ENCODE measurements at places on chromosomes 6 and 20. TPM values are rescaled to one million over a fixed set of nuclear protein-coding genes. Genes with fewer than 3 reads are reported as not detected.
A peak's percentile ranks its signal among the peaks of the same experiment; 100 is the strongest.

HS3ST5 gene
- not detected for total RNA-seq

GRCh38 chr6:56923565-56923964 lies 31.3 kb upstream of the BEND6 start:
- DNase-seq: no peak

LAMA4 gene
- 60.6 TPM for total RNA-seq

- DNase-seq: no peak
Observed at GRCh38 chr6:52416629-52417151, 3.5 kb upstream of the EFHC1 start.

GRCh38 chr6:119768201-119768600 lies 418.6 kb upstream of the MAN1A1 start:
- DNase-seq: no peak

GRCh38 chr6:130167655-130168054 lies 55.1 kb downstream of the SAMD3 start:
- DNase-seq: no peak

- DNase-seq: no peak
Observed at GRCh38 chr6:30060606-30061091, 416 bp upstream of the POLR1H start.

MYCT1 gene
- total RNA-seq: 4.8 TPM

DNA sequence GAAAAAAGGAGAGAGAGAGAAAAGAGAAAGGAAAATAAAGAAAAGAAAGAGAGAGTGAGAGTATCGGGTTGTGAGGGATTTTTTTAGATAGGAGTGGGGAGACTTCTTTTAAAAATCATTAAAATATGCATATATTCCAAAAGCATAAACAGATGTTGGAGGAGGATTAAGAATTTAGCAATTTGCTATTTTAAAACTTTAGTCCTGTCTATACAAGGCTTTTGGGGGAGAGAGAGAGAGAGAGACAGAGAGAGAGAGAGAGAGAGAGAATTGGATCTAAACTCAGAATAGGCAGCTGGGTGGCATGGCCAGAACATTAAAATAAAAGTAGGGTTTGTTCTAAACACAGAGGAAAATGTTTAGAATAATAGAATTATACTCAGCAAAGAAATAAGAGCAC lies 72.1 kb downstream of the SOD2 start:
- DNase-seq: no peak

CEP57L1 gene
- 10.7 TPM for total RNA-seq

DNA sequence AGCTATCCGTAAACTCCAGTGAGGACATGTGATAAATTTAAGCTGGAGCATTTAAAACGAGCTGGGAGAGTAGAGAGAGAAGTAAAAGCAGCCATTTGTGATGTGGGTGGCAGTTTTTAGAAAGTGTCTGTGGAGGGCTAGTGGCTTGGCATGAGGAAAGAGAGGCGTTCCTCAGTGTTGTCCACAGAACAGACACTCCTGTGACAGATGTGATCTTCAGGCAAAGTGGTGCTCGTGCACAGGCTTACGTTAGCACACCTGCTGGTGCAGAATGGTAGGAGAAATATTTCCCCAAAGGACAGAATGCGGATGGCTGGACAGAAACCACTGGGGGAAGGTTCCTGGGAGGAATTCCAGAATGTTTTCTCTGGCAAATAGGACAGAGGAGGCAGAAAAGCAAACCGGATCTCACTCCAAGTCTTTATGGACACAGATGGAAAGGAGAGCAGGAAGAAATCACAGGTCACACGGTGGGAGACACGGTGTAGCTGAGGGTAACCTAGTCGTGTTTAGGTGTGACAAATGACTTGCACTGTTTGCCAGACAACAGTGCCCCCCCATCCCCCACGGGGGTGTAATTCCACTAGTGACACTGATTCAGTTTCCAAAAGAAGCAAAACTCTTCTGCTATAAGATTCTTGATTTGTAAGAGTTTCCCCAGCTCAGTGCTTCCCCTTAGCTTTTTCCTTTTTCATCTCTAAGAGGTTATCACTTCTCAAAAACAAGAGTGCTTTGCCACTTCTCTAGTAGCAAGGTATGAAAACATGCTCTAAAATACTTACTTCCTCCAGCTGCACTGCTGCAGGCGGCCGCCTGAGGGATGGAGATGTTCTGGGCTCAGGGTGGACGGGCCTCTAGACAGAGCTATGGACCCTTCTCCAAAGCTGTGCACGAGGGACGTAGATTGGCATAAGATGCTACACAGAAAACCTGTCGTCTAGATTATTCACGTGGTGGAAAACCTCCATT lies 293.2 kb downstream of the QKI start:
- no peak for DNase-seq

DNA sequence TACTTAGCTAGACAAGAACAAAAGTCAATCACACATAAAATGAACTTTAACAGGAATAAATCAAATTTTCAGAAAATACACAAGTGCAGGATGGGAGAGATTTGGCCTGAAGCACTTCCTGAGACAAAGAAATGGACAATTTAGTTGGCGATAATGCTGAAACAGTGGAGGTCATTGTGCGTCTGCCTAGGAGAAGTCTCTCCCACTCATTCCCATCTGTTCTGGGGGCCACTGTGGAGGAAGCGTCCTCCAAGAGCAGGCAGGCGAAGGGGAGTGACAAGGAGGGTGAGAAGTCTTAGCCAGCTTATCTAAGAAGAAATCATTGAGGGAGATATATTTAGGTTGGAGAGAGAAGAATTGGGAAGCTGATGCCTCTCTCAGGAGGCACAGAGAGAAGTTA lies 10.2 kb upstream of the TMEM242 start:
- no peak for DNase-seq

GRCh38 chr20:35360033-35360432 lies 51.7 kb downstream of the UQCC1 start:
- DNase-seq: no peak

GRCh38 chr20:64010711-64011237 lies 25.2 kb upstream of the C20orf204 start:
- no peak for DNase-seq

DNA sequence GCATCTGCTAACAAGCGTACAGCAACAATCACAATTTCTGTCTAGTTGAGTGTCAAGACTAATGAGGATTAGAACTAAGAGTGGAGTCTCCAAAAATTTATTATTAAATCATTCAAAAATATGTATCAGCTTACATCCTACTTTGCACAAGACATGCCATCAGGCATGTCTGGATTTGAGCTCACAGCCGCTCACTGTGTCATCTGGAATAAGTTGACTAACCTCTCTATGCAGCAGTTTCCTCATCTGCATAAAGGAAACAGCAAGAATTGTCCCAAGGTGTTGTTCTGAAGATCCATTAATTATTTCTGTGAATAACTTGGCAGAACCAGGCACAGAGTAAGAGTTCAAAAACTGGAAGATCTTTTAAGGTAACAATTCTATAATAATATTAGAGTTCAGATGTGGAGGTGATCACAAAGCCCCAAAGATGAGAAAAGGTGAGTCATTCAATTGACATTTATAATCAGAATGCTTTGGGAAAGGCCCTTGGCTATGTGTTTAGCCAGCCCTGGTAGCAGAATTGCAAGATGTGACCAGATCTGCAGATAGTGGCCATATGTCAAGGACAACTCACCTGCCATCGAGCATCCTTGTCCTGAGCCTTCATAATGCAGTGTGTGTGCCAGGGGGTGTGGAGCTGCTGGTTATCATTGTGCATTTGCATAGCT lies 264.0 kb downstream of the FOXA2 start:
- no peak for DNase-seq

- no peak for DNase-seq
Observed at GRCh38 chr6:113146878-113147277, 710.3 kb upstream of the MARCKS start.

DNA sequence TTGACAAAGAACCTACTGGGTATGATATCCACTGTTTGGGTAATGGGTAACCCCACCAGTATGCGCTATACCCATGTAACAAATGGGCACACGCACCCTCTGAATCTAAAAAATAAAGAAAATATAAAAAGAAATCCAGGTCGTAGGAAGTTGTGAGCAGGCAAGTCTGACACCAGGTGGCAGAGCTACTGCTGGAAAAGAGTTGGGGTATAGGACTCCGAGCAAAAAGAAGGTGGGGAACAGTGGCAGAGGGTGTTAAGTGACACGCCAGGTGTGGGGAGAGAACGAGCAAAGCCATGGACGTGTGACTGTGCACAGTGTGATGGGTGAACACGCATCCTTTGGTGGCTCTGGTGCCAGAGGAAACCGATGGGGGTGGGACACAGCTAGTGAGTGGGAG lies 46.7 kb downstream of the NOX3 start:
- DNase-seq: no peak

CLVS2 gene
- under 0.01 TPM for total RNA-seq

DNA sequence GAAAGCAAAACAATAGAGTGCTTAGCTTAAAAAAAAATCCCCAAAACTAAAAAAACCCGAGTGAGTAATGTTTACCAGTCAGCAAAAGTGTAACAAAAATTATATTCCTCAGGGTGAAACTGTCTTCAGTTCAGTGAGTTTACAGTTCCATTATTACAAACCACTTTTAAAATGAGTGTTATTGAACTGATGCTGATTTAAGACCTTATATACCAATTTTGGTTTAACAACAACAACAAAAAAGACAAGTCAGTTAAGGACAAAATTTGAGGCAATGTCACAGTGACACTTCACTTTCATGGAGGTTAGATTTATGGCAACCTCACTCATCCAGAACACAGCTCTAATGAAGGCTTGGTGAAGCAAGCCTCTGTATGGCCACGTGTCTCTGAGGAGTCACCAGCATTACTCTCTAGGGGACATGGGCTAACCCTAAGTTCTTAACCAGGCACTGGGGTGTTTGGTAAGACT lies 630.8 kb downstream of the PHF3 start:
- DNase-seq: no peak

BPIFB4 gene
- total RNA-seq: not detected

CYP24A1 gene
- total RNA-seq: not detected

RBBP9 gene
- 11.8 TPM for total RNA-seq

DNA sequence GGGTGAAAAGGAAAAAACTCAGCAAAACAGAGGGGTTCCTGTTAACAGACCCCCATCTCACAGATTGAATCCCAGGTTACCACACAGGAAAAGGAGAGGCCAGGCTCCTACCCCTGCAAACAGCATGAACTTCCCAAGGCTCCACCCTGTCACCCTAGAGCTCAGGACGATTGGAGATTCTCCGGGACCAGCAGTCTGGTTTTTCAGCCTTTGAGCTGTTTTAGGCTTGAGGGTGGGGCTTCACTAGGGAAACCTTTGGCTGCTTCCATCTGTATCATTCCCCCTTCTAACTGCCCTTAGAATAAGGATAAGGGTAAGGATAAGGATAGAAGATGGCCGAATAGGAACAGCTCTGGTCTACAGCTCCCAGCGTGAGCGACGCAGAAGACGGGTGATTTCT lies 16.0 kb downstream of the C6orf58 start:
- DNase-seq: no peak

RAMACL gene
- 6.4 TPM for total RNA-seq

NKAPL gene
- total RNA-seq: 0.94 TPM

DNA sequence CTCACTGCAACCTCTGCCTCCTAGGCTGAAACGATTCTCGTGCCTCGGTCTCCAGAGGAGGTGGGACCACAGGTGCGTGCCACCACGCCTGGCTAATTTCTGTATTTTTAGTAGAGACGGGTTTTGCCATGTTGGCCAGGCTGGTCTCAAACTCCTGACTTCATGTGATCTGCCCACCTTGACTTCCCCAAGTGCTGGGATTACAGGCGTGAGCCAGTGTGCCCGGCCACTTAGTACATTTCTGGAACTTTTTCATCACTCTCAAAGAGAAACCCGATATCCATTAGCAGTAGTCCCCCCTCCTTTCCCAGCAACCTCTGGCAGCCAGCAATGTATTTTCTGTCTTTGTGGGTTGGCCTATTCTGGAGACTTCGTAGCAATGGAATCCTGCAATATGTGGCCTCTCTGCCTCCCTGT lies 109.8 kb downstream of the JARID2 start:
- DNase-seq: no peak

DNA sequence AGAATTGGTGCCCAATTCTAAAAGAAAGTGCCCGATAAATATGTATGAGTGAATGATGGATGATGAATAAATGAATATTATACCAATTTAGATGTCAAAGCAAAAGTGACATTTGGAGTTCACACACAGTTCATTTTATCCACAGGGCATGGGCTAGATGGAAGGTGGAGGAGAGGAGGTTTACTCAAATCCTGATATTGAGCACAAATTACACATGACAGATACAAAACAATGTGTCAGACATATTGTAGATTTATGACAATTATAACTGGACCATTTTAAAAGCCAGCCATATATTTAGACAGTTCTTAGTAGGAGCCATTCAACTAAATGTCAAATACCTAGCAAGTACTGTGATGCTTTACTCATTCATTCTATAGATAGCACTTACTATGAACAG lies 23.4 kb upstream of the PHACTR1 start:
- DNase-seq: no peak

GRCh38 chr20:16528078-16528477 lies 45.2 kb downstream of the KIF16B start:
- peak; percentile 76 for DNase-seq

DNA sequence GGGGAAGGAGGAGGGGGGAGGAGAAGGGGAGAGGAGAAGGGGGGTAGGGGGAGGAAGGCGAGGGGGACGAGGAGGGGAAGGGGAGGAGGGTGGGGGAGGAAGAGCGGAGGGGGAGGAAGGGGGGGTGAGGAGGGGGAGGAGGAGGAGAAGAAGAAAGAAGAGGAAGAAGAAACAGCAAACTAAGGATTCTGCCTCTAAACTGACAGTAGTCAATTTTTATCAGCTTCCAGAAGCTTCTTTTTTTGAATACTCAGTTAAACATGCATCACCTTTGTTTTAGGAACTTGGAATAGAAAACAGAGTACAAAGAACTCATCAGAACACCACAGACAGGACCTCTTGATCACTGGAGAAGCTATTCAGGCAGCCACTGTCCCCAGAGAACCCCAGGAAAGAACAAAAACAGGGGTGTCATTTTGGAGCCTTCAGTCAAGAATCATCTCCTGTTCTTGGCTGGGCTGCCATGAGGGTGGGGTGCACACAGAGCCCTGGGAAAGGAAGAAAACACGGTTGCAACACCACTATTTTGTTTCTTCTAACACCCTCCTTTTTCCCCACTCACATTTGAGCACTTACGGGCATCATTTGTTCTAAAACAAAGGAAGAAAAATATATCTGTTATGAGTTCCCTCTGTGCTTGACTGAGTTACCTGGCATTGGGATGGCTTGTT lies 67.4 kb downstream of the TMEM170B start:
- DNase-seq: no peak

DNA sequence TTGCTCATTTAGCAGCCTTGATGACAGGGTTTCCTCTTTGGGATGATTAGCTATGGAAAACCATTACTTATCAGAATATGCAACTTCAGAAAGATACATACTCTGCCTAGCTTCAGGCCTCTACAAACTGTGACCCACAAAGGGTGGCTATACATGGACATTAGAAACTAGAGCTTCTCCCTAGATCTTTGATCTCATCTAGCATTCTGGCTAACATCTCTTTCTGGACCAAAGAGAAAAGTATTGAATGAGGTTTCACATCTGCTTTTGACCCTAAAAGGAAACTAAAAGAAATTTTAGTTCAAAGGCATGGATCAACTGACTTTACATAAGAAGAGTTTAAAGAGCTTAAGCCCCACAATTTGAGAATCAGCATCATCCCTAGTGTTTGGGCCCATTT lies 12.4 kb upstream of the HMGN3 start:
- no peak for DNase-seq

Data from ovary (tissue), 10 donors.